ENCODE measurements at places on chromosomes 2 and 18.
A peak's percentile ranks its signal among the peaks of the same experiment; 100 is the strongest.

DNA sequence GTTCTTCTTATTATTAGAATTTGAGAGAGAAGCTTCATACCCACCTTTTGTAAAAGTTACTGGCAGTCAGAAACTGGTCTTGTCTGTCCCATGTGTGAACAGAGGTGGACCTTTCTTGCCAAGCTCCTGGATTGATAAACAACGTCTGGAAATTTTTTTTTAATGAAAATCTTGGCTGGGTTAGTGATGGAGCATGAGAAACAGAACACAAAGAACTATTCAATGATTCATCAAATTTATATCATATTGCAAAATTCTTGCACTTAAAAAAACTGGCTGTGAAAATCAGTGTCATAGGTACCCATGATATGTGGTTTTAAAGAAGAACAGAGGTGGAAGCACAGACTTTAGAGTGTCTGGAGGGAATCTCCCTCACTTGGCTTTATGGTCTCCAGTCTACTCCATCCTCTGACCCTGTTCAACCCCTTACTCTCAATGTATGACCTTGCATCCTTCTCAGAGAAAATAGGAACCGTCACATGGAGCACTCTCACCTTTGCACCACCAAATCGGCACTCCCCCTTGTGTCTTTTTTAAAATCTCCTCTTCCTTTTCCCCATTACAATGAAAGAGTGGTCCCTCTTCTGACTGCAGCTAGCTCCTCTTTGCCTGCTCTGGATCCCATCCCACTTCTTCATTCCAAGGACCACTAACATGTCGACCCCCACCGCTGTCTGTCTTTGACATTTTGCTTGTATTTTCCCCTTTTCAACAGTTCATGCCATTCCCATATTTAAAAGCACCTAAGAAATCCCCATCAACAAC lies 58.2 kb downstream of the COPS8 start:
- no peak for DNase-seq

GRCh38 chr18:57666818-57667497 lies 45.3 kb upstream of the NARS1 start:
- DNase-seq: no peak

DNA sequence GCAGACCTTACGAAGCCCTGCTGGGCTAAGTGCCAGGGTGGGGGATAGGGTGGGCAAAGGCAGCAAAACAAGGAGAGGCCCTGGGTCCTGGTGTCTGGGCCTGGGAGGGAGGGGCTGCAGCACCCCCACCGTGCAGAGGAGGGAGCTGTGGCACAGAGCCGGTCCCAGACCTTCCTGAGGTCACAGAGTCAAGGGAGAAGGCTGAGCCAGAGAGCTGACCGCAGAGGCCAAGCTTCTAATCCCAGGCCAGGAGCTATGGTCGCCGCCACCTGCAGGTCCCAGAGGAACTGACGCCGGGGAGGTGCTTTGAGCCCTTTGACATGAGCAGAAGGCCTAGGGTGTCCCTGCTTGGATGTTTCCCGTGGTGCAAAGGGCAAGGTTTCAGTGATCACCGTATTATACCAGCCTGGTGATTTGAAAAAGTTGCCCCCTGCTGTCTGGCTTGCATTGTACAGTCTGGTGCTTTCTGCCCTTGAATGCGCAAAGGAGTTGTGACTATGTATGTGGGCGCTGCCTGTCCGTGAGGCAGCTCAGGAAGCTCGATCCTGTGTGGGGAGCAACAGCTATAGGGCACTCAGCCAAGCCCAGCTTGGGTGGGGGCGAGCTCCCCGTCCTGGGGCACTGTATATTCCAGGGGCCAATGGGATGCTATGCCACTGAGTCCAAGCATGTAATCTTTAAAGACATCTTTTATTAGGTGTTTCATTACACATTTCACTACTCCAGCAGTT lies 44.3 kb downstream of the EDAR start:
- DNase-seq: no peak

DNA sequence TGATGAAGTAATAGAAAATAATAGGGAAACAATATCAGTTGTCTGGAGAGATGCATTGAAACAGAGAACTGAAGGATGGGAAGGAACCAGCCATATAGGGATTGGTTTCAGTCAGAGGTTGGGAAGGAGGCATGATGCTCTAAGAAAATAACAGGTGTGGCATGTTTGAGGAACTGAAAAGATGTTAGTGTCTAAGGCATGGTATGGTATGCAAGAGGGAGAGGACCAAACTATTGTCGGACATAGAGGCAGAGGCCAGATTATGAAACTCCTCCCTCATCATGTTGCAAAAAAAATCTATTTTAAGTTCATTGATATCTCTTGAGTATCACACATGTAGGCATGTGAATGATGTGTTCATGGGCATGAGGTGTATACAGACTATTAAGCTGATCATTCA lies 48.9 kb upstream of the EMILIN2 start:
- no peak for DNase-seq

DNA sequence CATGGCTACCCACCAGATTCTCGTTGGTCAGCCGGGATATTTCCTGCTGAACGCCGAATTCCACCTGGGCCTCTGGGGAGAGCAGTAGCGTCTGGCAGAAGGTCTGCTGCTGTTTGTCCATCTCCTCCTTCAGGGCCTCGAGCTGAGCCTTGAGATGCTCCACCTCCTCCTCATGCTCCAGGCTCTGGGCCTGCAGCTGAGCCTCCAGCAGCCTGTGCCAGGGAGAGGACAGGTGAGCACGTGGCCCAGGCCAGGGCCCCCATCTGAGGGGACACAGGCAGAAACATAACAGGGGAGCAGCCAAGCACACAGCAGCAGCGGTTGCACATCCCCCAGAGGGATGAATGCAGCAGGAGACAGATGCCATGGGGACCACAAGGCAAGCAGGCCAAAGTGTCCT lies 40.1 kb upstream of the ACAA2 start:
- no peak for DNase-seq

DNA sequence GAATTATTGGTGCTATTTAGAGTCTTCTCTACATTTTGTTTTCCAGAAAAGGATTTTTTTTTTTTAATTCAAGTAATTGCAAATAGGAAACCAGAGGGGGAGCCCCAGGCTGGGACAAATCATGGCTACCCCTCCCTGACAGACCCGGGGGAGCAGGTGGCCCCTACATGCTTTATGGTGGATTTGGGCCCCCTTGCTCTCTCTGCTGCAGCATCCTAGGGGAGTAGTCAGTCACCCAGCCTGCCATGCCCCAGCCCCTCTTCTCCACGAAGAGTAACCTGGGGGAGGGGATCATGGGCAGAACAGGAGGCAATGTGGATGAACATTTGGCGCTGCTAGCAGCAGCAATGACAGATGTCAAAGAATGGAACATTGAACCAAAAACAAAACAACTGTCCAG lies 4.6 kb downstream of the C2orf81 start:
- DNase-seq: peak; percentile 13

DNA sequence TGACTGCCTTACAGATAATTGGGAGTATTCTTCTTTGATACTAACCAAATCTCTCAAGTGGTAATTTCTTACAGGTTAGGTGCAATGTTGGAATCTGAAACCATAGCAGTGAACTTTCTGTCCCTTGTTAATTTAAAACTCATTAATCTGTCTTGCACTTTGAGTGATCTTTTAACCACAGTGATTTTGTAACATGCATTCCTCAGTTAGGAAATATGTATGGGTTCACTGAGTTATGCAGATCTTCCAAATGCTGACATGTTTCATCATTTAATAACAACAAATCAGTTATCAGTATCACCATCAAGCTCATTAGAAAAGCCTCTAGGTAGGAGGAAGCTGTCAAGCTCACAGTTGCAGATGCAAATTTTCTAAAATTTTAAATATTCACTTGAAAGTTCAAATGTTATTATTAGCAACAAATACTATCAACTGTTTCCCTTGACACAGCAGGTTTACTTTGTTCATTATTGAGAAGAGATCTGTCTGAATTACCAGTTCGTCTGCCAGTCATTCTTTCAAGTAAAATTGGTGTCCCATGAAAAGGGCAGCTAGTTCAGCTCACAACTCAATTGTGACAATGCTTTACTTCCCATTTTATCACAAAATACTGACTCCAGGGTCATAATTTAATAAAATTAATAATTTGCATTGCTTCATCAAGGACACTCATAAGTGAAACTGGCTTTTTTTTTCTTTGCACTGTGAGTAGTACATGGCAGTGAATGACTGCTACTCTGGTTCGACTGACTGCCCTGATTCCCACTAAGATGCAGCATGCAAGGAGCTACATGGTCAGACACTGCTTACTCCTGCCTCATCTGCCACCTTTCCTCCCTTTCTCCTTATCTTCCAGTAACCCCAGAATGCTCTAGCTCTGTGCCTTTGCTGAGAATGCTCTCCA lies 31.6 kb downstream of the SUCLG1 start:
- no peak for DNase-seq
